ENCODE measurements at places on chromosomes 4 and X.
A peak's percentile ranks its signal among the peaks of the same experiment; 100 is the strongest.

- DNase-seq: no peak
Observed at GRCh38 chr4:1961563-1961962, 47.2 kb downstream of the NELFA start.

DNA sequence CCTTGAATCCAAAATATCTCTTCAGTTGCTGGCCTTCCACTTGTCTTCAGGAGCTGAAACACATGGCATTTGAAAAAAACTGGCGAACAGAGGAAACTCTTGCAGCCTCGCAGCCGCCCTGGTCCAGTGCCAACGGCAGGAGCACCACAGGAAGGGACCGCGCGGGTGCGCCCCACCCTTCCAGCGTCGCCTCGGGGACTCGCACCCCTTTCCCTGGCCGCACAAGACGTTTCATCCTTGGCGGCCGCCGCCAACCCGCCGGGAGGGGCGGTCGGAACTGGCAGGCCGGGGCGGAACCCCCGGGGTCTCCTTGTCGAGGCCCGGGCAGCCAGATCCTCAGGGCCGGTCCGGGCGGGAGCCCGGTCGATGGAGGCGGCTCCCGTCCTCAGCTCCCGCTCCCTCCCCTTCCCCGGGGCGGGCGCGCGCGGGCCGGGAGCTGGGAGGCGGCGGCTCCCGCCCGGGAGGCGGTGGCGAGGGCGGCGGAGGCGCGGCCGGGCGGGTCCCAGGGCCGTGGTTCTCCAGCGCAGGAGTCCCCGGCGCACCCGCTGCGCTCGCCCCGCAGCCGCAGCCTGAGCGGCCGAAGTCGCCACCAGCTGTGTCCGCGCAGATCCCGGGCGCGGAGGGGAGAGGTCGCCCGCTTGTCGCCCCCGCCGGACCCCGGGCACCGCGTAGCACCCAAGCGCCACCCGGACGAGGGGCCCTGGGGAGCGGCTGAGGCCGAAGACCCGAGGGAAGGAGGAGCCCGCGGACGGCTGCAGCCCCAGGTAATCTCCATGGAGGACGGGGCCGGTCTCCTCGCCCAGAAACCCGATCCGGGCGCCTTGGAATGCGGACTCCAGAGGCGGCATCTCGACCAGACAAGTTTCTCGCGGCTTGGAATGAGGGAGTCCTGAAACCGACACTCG is 886 bp upstream of the NDST3 start:
- DNase-seq: peak; percentile 73

- no peak for DNase-seq
Observed at GRCh38 chr4:116180157-116180601, 905.2 kb downstream of the TRAM1L1 start.

DNA sequence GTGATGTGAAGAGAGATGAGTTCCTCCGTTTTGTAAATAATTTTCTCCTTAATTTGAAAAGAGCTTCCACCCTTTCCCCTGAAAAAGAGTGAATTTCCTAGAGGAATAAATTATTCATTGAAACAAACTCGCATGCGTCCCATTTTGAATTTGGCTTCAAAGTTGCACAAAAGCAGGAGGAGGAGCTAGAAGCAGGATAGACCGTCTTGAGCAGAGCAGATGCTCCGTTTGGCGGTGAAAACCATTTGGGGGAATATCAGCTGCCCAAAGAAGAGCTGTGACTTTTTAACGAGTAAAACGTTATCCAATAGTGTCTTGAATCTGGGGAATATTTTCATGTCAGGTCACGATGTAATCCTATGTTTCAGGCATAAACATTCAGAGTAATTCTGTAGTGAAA is 42.0 kb downstream of the FAM149A start:
- DNase-seq: no peak

DNA sequence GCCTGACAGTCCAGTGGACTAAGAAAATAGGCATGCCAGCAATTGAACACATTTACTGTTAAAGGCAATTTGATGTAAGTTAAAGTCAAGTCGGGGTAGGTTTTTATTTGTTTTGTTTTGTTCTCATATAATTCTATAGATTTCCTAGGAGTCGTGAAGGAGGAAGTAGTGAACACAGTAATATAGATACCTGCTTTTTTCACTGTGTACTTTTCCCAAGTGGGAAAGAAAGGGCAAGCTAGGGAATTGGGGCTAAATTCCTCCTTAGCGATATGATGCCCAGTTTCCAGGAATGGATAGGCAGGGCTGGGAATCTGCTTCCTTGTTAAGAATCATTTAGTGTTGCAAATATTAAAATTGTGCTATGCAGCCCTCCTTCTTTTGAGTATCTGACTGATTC is 271.0 kb downstream of the ARHGAP24 start:
- no peak for DNase-seq

DNA sequence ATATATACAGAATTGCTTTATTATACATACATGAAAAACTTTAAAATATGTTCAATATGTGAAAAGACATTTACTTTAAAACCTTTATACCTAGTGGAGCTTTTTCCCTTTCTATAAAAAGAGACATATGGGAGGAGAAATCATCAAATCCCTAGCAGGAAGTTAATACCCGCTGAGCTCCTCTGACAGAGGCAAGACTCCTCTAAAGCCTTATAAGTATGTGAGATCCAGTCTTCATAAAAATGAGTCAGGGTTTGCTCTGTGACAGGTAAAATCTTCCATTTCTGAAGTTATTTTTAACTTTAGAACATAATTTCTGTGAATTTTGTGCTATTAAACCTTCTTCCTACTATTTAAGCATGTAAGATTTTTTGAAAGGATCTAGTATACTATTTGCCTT is 634.4 kb upstream of the AADAT start:
- no peak for DNase-seq

DNA sequence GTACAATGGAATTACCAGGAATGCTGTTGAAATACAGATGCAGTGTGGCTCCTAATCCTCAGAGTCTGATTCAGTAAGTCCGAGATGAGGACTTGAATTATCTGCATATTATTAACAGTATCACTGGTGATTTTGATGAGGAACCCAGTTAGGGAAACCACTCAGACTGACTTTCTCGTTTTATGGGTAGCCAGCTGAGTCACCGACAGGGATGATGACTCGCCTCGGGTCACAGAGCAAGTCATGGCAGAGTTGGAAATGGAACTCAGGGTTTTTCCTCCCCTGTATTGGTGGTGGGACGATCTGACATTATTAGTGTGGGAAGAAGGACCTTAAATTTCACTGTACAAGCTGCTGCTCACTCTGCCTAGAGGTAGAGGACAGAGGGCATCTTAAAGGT is 51.3 kb downstream of the RTL9 start:
- no peak for DNase-seq

DNA sequence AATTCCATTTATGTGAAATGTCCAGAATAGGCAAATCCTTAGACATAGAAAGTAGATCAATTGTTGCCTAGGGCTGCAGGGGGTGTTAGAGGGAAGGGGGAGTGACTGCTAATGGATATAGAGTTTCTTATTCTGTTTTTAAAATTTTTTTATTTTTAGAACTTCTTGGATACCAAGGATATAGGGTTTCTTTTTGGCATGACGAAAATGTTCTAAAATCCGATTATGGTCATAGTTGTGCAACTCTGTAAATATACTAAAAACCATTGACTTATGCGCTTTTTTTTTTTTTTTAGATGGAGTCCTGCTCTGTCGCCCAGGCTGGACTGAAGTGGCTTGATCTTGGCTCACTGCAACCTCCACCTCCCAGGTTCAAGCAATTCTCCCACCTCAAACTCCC is 125.2 kb upstream of the USP9X start:
- DNase-seq: no peak

- no peak for DNase-seq
Observed at GRCh38 chr4:126568652-126569570, 1063.8 kb upstream of the INTU start.

DNA sequence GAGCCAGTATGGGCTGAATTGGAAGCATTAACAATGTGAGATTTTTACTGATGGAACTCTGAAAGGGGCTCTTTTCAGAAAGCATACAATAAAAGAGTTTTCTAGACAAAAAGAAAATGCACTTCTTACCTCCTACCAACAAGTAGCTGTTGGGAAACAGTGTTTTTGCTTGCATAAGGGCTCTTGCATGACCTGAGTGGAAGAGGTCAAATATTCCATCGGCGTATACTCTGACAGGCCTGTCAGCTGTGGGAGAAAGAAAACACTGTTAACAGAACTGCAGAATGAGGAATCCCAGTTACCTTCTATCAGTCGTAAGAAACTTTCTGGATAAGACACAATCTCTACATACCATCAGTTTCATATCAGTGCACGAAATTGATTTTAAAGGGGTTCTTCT is 39.5 kb downstream of the PCYT1B start:
- DNase-seq: no peak

- no peak for DNase-seq
Observed at GRCh38 chr4:140819610-140820009, 63.4 kb upstream of the TBC1D9 start.

GRCh38 chr4:4532371-4533154 is 9.3 kb downstream of the STX18 start:
- DNase-seq: no peak

DNA sequence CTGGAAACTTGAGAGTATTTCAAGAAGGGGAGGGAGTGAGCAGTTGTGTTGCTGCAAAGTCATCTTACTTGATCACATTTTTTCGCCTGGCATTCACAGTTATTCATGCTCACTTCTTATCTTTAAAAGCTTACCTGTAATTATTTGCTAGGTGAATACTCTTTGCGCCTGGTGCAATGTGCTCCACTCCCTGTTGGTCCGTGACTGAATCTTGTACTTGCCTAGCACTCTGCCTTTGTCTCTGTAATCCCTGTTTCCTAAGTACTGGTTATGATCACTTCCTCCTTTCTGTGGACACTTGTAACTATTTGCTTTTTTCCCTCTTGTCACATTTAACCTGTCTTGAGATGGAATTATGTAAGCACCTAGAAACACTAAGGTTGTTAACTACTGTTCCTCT is 5.8 kb downstream of the BMP2K start:
- DNase-seq: no peak

GRCh38 chrX:32741910-32742309 is 469.4 kb downstream of the DMD start:
- DNase-seq: no peak

- no peak for DNase-seq
Observed at GRCh38 chrX:42021058-42021457, 97.7 kb upstream of the CASK start.

DNA sequence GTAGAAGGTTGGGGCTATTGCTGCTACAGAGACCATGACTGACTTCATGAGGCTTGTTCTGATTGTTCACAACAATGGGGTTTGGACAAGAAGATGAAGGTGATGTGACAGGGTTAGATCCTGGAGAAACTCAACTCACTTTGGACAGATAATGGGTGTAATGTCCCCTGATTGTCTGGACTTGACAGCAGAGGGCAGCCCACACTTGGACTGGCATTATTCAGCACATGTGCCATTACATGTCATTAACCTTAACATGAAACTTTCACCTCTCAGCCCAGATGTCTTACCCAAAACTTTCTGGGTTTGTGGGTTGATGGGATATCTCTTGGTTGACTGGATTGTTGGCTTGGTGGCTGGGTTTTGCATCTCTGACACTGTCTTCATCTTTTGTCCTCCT is 101.5 kb downstream of the MXRA5 start:
- no peak for DNase-seq

GRCh38 chrX:149517308-149517707 is 12.2 kb upstream of the IDS start:
- no peak for DNase-seq

- no peak for DNase-seq
Observed at GRCh38 chr4:15982842-15983524, 20.0 kb upstream of the FGFBP2 start.

- DNase-seq: no peak
Observed at GRCh38 chr4:104973708-104974107, 173.0 kb upstream of the TET2 start.

DNA sequence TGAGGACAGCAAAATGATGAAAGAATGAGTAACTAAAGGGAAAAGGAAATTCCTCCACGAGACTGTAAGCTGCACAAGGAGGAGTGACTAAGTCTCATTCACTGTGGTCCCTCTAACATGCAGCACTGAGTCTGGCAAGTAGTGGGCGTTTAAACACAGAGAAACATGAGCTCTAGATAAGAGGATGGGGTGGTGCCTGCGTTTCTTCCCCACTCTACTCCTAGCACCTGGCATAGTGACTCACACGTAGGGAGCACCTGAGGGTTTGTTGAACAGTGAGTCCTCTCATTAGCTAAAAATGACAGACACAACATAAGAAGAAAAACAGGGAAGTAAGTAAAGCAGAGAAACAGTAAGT is 105.8 kb upstream of the CBR4 start:
- no peak for DNase-seq

GRCh38 chr4:179941911-179942310 is 2301.3 kb upstream of the TENM3 start:
- no peak for DNase-seq

- no peak for DNase-seq
Observed at GRCh38 chrX:34879886-34880285, 62.7 kb upstream of the FAM47B start.

DNA sequence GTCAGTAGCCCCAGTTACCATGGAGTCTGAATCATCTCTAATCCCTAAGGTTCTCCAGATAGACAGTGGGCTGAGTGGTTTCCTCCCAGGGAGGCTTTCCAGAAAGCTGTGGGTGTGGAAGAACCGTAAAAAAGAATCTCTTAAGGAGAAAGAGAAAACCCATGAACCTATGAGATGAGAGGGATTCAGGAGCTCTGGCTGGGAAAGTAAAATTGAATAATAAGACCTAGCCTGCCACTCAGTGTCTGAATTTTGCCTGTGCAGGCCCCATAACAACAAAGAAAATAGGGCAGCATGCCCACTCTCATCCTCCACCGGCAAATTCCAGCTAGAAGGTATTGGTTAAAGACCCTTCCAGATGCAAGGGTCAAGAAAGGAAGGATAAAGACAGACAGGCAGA is 16.9 kb downstream of the AWAT2 start:
- no peak for DNase-seq

GRCh38 chrX:37409278-37409677 is 60.1 kb downstream of the PRRG1 start:
- DNase-seq: no peak

DNA sequence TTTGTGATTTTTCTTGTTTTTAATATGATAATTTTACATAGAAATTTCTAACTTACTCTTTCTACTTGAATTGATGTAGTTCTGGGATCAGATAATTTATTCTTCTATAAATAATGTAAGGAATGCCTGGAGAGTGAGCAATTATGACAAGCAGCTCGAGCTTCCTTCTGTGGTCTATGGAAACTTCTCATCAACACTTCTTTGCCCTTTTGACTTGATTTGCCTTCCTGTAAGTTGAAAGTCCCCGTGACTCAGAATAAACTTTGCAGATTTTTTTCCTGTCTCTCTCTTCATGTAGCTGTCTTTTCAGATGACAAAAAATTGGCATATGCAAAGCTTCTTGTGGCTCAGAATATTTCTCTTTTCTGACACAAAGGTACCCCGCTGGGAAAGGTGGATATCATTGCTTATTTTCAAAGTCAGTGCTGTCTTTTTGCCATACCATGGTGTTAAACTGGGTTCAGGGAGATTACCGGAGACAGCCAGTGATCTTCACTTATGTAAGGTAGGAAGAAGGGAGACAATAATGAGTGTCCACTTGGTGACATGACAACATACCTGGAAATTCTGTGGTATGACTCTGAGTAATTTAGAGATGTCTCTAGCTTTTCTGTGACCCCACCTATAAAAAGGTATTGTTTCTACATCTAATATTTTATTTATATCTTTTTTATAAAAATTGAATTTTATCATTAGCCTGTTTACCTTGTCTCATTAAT is 278.6 kb upstream of the GNPDA2 start:
- DNase-seq: no peak

Measured in left forelimb (tissue), 1 donor.